ENCODE measurements at places on chromosomes 7 and 10.
A peak's percentile ranks its signal among the peaks of the same experiment; 100 is the strongest.

DNA sequence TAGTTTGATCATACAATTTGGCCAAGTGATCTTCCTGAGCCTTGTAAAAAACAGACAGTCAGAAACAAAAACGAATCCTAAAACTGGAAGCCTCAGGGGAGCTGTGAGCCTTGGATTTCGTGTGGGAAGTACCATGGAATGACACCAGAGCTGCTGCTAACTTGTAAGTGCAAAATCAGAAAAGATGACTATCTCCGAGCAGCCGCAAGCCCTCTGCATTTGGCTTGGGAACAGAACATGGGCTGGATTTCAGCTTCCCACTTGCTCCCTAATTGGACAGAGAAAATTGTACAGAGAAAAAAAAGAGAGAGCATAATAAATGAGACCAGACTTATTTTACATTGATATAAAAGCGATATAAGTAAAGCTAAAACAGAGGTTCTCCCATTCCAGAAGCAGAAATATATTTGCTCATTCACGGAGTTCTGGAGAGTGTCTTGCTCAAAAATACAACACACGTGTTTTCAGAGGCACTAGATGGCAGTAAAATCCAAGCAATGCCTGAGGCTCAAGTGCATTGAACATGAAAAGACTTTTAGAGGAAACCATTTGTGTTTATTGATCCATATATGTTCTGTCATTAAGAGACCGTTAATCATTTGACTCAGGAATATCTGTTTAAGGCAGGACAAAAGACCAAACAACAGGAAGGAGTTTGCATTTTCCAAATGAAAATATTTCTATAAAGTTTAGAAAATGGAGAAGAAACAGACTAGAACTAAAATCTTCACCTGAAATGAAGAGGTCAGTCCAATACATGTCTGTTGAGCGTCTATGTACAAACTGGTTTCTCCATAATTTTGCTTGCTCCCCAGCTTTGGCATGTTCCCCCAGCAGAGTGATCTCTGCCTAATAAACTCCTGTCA is 78.3 kb upstream of the SLC26A5 start:
- DNase-seq: peak; percentile 59

DNA sequence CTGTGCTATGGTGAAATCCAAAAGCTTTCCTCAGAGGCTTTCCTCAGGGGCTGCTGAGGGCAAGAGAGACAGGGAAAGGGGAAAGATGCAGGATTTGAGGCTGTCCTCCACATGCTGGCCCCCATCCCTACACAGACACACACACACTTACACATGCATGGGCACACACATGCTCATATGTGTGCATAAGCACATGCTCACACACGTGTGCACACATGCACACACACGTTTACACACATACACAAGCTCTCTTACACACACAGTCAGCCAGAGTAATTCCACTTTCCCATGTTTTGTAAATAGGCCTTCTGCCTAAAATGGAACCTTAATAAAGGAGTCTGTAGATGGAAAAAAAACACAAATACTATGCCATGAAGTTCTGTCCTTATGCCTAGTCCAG is 312.9 kb downstream of the GRID1 start:
- no peak for DNase-seq

DNA sequence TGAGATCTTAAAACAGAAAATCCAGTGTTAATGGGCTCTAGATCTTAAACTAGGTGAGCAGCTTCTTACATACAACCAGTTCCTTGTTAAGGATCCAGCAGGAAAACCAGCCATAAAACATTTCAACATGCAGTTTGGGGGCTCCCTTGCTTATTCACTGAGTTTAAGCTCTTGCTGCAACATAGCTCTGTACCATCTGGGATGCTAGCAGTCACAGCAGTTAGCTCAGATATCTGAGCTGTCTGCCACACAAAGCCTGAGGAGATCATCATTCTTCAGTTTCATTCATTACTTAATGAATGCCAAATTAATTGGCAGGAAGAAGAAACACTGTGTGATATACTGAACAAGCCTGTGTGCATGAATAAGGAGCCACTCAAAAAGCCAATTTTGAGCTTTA is 62.8 kb downstream of the PODXL start:
- DNase-seq: no peak

DNA sequence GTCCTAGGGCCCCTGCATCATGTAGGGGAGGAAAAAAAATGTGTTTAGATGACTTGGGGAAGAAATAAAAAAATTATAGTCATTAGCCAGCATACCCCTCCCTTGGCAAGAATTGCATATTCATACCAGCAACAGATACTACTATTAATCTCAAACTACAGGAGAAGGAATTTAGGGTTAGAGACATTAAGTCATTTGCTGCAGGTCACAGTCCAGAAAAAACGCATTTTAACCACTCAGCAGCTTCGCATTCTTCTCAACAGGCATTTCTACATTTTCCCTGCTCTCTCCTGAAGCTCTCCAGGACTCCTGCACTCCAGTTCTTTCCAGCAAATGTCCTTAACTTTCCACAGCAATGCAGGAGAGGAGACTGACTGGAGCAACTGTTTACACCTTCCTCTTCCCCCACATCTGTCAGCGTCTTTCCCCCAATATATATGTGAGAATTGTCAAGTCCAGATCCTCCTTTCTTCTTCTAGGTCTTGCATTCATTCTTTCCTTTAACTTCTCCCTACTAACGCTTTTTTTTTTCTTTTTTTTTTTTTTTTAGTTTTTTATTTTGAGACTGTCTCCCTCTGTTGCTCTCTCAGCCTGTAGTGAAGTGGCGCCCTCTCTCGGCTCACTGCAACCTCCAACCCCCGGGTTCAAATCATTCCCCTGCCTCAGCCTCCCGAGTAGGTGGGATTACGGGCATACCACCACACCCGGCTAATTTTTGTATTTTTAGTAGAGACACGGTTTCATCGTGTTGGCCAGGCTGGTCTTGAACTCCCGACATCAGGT is 35.6 kb downstream of the PRPS1L1 start:
- no peak for DNase-seq

DNA sequence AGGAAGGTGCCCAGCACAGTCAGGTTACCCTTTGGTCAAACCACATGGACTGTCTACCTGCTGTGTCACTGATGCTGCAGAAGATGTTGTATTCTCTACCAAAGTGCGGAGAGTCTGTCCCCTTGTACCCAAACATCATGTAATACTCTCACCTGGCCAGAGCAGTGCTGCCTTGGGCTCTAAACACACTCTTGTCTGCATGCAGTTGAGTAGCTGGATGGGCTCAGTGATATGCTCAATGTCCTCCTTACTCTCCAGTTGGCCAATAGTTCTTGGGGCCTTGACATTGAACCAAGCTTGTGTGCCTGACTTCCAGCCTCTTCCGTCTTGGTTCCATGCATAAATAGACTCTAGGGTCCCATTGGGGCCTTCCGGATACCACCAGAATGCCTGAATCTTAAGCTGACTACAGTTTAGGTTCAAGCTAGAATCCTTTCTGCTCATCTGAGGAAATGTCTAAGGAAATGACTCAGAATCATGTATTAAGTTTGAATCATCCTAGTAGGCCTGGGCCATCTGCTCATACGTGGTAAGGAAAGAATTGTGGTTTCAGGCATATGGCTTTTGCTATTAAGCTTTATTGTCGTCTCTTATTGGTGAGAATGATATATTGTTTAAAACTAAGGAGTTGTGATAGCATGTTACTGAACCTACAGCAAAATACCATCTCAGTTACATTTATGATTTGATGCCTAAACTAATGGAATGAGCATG is 118.0 kb downstream of the OTUD1 start:
- DNase-seq: no peak

DNA sequence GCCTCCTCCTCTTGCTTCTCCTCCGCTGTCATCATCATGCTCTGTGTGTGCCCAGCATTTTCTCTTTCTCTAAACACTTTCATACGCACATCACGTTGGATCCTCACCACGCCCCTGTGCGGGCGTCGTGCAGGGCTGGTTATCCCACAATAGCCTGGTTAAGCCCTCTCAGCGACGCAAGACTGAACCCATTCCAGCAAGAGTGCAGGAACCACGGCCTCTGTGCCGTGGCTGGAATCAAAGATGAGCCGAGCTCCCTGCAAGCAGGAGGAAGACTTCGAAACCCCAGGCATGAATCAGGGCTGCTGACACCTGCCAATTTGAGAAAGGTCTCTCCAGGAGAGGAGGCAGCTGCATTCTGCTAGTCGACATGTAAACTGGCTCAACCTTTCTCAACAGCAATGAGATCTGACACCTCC is 74.8 kb upstream of the FOXK1 start:
- peak; percentile 51 for DNase-seq
